ENCODE measurements at places on chromosomes 1 and 21.

DNA sequence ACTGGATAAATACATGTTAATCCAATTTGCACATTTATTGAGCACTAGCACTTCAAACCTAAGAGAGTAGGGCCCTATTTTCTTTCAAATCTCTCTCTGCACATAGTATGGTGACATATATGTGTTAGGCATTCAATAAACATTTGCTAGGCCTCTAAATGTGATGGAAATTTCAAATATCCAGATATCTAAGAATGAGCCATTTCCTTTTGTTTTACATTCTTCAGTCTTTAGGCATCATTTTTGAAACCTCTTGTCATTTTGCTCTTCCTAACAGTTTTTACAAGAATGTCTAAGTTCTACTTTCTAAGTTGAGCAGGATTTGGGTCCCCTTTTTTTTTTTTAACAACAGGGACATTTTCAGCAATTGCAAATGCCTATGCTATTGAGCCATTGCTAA lies 395.7 kb upstream of the ST6GALNAC5 start:
- DNase-seq = no peak

DNA sequence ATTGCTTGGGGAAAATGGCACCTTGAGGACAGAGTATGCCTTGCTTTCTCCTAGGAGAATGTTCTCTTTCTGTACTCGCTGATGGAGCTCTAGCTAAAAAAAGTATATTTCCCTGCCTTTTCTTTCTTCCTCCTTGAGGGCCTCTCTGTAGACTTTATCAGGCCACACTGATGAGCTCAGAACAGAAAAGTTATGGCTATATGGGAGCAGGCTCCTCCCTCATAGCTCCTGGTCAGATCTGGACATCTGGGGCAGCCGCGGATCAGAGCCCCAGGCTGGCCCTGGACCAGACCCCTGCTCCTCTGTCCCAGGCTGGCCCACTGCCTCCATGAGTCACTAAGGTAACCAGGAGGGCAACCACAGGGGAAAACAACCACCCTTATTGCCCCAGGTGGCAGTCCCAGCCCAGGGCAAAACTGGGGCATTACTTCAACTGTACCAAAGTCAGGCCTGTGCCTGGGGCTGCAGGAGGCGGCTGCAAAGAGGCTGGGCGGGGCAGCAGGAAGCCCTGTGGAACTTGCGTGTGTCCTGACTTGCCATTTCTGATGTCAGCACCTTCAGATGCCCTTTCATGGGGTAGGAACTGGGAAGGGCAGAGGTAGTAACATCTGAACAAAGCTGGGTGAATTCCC lies 26.3 kb upstream of the ZNF648 start:
- no peak for DNase-seq

DNA sequence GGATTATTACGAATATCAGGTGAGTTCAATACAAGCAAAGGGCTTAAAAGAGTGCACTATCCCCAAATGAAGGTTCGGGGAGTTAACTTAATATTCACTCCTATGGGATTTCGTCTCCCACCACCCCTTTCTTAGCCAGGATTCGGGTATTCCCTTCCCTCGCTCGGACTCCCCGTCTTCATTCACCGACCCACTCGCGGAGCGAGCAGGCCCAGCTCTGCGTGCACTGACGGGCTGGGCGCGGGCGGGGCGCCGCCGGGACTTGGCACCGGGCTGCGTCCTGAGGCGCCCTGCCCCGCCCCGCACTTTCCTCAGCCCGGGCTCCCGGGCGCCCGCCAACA lies 7.7 kb upstream of the MPZL1 start:
- DNase-seq = peak; percentile 93

DNA sequence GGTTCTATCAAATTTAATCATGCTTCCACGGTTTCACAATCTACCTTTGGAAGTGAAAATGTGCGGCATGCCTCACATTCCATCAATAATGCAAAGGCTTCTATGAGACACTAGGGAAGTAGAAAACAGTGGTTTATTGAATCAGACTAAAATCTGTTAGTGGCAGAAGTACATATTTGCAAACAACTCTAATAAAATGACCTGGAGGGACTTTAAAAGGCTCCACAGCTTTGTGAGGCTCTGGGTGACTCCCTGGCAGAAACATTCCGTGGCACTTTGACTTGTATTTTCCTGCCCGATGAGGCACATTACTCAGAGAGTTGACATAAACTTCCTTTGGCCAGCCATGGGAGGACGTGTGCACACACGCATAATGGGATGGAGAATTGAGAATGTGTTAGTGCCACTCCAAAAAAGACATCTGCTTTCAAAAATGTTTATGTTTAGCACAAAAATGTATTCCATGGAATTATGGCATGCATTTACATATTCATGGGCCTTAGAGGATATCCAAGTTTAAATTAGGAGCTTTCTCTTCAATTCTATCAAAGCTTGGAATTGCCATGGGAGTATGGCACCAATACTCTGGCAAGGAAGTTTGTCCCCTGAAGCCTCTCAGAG lies 60.0 kb upstream of the SSX2IP start:
- DNase-seq = no peak

DNA sequence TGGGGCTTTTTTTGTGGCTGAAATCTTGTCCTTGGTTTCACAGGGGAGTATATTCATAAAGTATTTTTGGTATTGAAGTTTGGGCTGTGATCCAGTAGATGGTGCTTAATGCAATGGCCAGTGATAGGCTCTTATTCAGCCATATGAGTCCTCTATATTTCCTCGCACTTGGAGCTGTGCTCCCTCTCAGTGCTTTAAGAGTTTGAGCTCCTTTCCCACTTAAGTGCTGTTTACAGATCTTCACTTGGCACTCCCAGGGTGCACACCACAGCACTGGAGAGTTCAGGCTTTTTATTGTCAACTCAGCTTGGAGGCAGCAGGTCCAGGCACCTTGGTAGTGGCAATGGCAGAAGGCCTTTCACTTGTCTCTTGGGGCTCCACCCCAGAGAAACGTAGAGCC lies 54.9 kb downstream of the DRAM2 start:
- no peak for DNase-seq

DNA sequence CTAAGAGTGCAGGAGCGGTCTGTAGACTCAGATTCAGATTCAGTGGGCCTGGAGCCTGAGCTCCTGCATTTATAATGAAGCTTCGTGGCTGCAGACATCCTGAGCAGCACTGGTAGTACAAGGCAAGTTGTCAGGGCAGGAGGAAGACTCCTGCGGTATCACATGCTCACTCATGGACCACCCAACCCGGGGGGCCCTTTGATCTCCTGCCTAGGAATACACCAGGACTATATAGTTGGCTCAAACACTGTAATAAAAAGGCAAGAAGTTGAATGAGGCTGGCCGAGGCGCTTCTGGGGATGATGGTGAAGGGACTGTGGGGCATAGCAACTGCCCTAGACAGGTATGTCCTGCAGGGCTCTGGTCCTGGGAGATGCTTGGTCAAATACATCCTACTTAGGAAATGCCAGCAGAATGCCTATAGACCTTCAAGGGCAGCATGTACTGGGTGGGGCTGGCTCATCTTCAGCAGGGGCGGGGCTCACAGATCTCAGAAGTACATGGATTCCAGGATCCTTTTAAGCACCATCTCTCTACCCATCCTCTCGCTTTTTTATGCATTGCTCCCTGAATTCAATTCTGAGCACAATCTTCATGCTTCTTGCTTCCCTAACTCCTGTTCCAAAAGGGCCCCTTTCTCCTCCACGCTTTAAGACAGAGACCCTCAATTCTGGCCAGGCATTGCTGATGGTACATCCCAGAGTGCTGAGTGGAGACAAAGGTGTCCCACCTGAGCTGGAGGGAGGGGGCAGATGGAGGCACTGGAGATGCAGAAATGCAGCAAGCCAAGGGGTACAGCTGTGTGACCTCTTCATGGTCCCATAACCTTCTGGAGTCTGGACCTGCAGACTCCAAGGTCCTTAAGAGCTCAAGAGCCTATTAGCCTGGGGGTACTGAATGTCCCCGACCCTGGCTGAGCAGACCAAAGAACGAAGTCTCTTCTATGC lies 2.1 kb upstream of the RAP1GAP start:
- no peak for DNase-seq

DNA sequence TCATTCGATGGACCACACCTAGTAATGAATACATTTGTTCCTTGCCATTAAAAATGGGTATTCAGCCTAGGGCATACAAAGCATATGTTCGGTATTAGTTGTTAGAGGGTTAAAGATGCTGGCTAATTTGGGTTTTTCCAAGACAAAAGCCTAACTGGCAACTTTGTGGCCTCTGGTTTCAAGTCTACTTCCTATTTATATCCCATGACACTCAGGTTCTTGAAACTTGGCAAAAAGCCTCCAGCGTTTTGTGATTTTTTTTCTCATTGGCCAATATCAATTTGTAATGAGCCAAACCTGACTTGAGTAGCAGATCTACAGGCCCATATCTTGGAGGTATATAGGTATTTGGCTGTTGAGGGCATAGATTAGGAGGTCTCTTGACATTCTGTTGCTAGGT lies 75.3 kb downstream of the C1orf21 start:
- no peak for DNase-seq

DNA sequence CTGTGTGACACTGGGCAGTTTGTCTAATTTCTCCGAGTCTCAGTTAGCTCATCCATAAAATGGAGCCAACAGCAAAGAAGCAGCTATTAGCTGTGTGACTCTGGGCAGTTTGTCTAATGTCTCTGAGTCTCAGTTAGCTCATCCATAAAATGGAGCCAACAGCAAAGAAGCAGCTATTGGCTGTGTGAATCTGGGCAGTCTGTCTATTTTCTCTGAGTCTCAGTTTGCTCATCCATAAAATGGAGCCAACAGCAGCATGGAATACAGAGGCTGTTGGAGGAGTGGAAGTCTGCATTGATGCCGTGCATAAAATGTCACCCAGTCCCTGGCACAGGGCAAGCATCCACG lies 297.0 kb upstream of the VAMP3 start:
- DNase-seq = no peak

DNA sequence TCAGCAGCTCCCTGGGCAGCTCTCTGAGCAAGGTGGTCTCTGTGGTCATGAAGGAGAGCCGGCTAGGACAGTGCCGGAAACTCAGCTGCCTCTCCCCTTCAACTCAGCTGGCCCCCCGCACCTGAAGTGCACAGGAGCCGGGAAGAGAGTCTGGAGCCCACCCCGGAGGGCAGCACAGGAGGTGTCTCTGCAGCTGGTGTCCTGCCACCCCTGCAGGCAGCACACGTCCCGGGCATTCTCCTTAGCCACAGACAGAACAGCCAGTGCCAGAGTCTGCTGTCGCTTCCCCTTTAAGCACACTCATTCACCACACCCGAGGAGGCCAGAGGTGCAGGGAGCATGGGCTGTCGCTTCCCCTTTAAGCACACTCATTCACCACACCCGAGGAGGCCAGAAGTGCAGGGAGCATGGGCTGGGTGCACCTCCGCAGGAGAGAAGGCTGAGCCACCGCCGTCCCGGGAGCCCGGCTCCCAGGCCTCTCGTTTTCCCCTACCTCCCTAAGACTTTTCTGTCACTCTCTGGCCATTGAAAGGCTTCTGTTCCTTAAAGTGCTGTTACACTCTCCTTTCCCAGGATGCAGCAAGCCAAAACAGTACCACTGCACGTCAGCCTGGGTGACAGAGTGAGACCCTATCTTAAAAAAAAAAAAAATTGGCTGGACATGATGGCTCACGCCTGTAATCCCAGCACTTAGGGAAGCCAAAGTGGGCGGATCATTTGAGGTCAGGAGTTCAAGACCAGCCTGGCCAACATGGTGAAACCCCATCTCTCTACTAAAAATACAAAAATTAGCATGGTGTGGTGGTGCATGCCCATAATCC lies 16.9 kb upstream of the SAMD11 start:
- DNase-seq = peak; percentile 40

- peak; percentile 31 for DNase-seq
These were observed 100.2 kb downstream of the DPYD start for GRCh38 chr1:97820470-97821188.

DNA sequence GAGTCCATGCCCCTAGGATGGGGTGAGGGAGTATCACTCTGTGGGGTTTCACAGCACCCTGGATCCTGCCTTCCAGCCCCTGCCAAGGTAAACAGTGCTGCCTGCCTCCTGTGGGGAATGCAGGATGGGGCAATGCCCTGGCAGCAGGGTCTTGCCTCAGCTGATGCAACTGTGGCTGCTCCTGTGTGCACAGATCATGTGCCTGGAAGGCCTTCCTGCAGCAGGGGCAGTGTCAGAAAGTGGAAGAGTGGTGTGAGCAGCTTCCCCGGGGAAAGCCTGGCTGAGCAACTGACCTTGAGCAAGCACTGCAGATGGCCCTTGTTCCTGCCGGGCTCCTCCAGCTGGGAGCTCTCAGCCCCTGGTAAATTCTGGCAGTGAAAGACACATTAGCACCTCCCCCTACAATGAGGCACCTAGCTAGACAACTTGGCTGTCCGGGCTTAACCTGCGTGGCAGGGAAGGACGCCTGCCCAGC lies 9.9 kb downstream of the TOR3A start:
- peak; percentile 34 for DNase-seq

DNA sequence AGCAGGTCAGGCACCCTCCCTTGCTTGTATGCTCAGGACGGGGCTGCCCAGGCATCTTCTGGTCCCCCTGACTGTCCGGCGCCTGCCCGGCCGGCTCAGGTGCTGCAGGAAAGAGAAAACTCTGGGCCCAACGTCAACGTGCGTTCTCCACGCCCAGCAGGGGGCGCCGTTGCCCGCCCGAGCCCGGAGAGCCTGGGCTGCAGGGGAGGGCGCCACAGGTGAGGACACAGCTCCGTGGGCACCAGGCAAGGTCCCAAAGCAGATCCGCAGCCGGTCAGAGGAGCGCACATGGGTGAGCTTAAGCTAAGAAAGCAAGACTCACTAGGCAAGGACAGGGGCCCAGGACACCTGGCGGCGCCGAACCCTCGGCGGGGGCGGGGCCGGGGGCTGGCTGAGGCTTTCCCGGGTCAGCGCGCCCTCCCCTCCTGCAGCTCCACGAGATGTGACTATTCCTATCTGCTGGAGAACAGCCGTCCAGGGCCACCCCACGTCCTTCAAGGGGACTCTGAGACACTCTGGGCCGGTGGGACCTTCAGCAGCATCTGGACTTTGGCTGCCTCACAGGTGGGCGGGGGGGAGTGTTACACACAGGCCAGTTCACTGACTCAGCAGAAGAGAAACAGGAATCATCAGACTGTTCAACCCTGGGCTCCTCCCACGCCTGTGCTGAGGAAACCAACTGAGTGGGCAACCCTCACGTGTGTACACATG lies 29.3 kb downstream of the KRTAP10-1 start:
- peak; percentile 87 for DNase-seq

All from hepatocyte (in vitro differentiated cells).